ENCODE measurements at places on chromosomes 4 and X. TPM values are rescaled to one million over a fixed set of nuclear protein-coding genes. Genes with fewer than 3 reads are reported as not detected.

Gene NIPAL1
- 2.0 TPM for total RNA-seq

Gene PFKFB1
- total RNA-seq = 0.25 TPM

Gene MID1
- 10.3 TPM for total RNA-seq

Gene SMR3B
- total RNA-seq = not detected

Gene RNF212
- total RNA-seq = 0.49 TPM

Gene RAB41
- not detected for total RNA-seq

Gene PPP1R3F
- 9.6 TPM for total RNA-seq

Gene SMPX
- not detected for total RNA-seq

Gene SOX3
- total RNA-seq = 6.4 TPM

Gene SPON2
- total RNA-seq = 7.6 TPM

Gene MAOA
- 12.0 TPM for total RNA-seq

Gene L1CAM
- 132 TPM for total RNA-seq

Gene PCDH11X
- 85.6 TPM for total RNA-seq

Gene RIPPLY1
- 0.25 TPM for total RNA-seq

Gene PCDH18
- 17.9 TPM for total RNA-seq

Gene DIAPH2
- total RNA-seq = 9.3 TPM

Gene NUP62CL
- total RNA-seq = 0.74 TPM

Gene SLC10A3
- total RNA-seq = 2.2 TPM

Gene ARMCX5
- 35.9 TPM for total RNA-seq

Gene MAGEC3
- 0.25 TPM for total RNA-seq

Gene DCAF12L1
- 0.25 TPM for total RNA-seq

Gene MAML3
- 5.2 TPM for total RNA-seq

Gene CLIC2
- total RNA-seq = 3.4 TPM

Gene GAB3
- 0.74 TPM for total RNA-seq

Gene SLC49A3
- total RNA-seq = 0.49 TPM

Gene PNMA5
- total RNA-seq = 3.0 TPM

Gene DCLK2
- 94.4 TPM for total RNA-seq

Gene SMIM31
- total RNA-seq = not detected

All from temporal lobe (tissue), 4 donors.